ENCODE measurements at places on chromosomes 6 and 20.

GRCh38 chr6:33757906-33758305, 11.2 kb upstream of the IP6K3 start:
- no peak for DNase-seq

GRCh38 chr6:55399351-55399750, 72.1 kb downstream of the GFRAL start:
- DNase-seq = no peak

DNA sequence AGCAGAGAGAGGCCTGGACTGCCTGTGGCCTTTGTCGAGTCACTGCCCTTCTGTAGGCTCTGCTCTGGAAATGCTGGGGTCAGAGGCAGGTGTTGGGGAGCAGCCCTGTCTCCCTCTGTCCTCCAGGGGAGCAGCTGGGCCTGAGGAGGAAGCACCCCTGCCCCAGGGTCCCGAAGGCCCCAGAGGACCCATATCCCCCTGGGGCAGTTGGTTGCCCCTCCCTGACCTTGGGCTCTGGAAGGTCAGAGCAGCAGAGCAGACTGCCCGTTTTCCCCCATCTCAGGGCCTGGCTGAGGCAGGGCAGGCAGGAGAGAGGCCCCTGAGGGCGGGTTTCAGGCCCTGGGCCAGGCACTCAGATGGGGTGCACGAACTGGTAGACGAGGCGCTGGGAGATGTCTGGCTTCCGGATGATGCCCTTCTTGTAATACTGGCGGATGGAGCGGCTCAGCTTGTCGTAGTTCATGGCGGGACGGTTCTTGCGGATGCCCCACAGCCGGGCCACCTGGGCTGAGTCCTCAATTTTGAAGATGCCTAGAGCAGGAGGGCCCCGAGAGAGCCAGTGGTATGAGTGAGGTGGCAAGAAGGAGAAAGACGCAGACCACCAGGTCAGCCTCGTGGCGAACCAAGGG, 18.1 kb downstream of the SPDEF start:
- no peak for DNase-seq

- DNase-seq = no peak
Measured at GRCh38 chr6:119626884-119627619, 277.5 kb upstream of the MAN1A1 start.

DNA sequence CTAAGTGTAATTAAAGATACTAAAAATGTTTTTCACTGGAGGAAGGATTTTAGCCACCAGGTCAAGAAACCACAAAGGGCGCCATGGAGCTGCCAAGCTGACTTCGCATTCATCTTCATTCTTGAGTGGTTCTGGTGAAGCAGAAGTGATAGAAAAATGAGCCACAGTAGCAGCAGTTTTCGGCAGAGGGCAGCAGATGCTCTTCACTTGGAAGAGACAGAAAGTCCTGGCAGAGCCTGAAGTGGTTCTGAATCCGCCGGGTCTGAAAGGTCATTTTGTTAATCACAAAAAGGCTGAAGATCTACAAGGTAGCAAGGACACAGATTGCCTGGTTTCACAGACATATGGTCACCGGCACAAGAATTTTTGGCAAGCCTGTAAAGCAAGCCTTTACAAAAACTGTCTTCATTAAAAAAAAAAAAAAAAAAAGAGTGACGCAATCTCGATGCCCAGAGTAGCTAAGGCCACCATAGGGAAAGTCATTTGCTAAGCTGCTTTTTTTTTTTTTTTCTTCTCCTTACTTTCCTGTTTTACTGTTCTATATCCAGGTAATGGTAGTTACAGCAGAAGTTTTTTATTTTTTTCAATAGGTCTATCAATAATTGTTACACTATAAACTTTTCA, 345.1 kb upstream of the AGPAT4 start:
- no peak for DNase-seq

- DNase-seq = no peak
Measured at GRCh38 chr6:51112731-51113130, 294.1 kb downstream of the TFAP2B start.

DNA sequence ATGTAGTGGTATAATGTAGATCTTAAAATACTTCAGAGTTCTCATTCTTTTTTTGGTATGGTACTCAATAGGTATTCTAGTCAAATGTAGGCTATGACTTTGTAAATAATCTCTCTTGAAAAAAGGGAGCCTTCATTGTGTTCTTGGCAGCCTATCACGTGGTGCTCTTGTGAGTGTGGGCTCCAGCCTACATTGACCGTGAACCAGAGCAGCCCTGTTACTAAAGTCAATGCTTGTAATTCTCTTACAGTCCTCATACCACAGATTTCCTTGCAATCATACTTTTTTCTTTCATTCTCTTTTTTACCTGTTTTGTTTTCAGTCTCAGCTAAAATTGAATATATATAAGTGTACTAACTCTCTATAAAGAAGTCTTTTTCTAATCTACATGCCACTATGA, 31.1 kb downstream of the ARID1B start:
- DNase-seq = no peak

GRCh38 chr20:10784554-10785183, 110.9 kb upstream of the JAG1 start:
- DNase-seq = no peak

GRCh38 chr20:47796971-47797370, 11.7 kb upstream of the SULF2 start:
- no peak for DNase-seq

- no peak for DNase-seq
Measured at GRCh38 chr6:16731478-16732051, 29.7 kb downstream of the ATXN1 start.

- no peak for DNase-seq
Measured at GRCh38 chr6:45454008-45454911, 76.5 kb upstream of the SUPT3H start.

DNA sequence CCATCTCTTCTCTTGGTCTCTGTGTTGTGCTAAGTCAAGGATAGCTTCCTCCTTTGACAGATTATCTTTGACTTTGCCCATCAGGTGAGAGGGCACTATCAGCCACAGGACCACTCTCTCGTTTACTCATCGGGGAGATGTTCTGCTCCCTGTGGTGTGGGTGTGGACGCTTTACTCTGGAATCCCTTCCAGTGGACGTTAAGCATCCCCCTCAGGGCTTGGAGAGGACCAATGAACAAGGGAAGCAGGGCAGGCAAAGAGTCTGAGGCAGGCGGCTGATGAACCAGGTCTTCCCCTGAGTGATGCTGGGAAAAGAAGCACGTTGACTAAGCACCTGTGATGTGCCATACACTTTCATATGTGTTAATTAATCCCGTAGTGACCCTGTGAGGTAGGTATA, 21.0 kb upstream of the RNF24 start:
- no peak for DNase-seq

GRCh38 chr6:53873922-53874321, 79.1 kb downstream of the LRRC1 start:
- DNase-seq = no peak

- DNase-seq = no peak
Measured at GRCh38 chr20:20289331-20289730, 78.6 kb upstream of the INSM1 start.

GRCh38 chr6:25536781-25537180, 115.2 kb upstream of the SCGN start:
- DNase-seq = no peak

DNA sequence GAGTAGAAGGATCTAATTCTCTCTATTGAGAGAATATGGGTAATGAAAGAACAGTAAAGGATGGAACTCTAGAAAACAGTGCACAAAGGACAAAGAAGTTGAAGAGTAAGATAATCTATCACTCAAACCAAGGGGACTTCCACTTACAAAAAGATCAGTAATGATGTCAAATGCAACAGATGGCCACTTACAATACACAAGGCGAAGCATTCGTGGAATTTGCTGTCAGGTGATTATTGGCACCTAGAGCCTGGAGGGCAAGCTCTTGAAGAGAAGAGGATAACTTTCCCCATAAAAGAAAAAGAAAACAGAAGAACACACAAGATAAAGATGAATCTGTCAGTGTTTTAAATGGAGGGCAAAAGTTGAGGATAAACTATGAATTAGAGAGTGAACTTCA, 256.0 kb upstream of the TCF21 start:
- DNase-seq = no peak

DNA sequence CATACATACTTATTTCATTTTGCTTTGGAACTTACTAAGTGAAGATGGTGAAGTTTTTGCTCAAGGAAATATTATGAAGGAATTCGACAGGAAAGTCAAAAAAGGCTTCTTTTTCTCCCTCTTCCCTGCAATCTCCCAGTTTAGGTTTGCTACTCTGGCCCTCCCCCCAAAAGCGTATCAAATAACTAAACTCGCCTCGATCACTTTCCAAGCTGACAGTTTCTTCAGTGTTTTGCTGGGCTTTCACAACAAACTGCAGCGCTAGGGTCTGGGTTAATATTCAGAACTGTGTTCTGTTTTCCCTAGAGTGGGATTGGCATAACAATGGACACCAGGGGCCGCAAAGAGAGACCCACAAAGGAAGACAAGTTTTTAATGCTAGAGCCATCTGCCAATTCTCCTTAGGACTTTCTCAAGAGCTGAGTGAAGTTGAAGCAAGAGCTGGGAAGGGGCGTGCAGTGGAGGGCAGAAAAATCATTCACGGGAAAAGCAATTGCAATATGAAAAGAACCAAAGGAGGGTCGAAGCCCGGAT, 57.8 kb downstream of the ATP9A start:
- DNase-seq = no peak

DNA sequence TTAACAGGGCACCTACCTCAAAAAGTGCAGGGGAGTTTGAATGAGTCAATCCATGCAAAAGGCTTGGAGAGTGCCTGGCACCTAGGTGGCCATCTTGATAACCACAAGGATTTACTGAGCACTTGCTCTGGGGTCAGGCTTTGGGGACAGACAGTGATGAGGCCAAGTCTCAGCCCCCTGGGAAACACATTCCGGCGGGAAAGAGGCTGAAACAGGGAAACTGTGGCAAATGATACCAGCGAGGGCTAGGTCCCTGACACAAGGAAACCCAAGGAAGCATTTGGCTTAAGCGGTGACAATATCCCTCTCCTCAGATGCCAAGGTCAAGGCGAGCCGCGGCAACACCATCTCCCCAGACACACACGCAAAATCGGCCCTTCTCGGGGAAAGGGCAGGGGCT, 527 bp upstream of the DOK5 start:
- no peak for DNase-seq

DNA sequence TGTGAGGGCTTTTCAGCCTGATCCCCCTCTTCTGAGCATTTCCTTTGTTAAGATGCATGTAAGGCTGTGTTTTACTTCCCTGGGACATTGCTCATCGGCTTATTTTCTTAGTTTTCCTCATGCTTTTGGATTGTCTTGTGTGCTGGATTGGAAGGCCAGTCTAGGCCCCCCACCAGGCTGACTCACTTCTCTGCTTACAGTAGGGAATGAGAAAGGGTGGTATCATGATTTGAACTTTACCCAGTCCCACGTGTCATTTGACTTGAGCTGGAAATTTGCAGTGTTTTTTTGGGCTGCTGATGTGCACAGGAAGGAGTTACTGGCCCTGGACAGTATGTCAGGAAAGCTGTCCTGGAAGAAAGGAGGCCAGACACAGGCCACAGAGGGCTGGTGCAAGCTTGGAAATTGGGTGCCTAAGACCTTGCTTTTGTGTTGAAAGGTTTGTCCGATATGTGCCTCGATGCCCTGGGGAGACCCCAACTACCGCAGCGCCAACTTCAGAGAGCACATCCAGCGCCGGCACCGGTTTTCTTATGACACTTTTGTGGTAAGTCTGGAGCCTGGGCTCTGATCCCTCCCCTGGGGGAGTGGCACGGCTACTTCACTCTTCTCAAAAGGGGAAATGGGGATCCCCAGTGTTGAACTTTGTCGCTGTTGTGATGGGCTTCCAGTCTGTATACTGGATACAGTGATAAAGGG, 12.8 kb downstream of the RNF114 start:
- no peak for DNase-seq

DNA sequence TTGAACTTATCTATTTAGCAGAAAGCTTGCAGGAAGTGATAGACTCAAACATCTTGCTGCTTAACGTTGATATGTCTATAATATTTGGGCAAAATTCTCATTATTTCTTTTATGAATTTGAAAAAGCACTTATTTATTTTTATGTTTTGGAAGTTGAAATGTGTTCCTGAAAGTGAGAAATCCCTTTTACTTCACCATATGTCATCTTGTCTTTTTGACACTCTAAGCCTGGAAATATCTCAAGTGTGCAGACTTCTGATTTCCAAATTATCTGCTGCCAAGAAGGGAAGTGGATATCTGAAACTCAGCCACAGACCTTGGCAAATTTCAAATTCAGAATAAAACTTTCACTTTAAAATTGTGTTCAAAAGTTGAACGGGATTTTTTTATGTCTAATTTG, 368.7 kb upstream of the MANEA start:
- no peak for DNase-seq

DNA sequence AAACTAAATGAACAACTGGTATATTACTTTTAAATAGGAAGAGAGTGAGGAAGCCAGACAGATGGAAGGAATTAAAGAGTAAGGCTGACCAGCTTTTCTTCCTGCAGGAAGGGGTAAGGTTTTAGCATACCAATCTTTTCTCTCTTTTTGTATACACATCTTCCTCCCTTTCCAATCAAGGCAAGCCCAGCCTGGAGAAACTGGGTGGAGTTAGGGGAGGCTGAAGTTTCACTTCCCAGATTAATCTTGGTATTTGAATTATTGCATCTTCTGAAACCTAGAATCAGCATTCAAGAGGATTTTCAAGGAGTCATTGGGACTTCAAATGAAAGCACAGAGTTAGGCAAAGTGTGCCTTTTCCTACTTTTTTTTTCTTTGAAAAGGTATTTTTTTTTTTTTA, 33.1 kb downstream of the TMEM14A start:
- no peak for DNase-seq

DNA sequence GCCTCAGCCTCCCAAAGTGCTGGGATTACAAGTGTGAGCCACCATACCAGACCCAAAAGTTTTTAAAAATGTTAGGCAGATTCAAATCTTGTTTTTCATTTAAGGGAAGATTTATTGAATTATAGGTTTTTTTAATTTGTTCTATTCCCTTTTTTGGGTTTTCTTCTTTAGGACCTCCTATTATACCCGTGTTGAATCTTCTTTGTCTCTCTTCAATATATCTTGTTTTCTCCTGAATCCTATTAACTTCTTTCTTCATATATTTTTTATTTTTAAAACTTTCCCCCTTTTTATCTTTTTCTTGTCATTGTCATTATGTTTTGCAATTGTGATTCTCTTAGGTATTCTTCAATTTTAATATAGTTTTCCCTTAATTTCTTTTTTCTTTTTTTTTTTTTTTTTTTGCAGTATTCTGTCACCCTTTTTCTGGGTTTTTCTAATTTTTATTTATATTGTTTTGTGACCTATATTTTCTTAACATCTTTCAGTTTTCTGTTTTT, 45.9 kb upstream of the NOP56 start:
- DNase-seq = no peak

GRCh38 chr6:156647140-156647784, 129.9 kb upstream of the ARID1B start:
- no peak for DNase-seq

DNA sequence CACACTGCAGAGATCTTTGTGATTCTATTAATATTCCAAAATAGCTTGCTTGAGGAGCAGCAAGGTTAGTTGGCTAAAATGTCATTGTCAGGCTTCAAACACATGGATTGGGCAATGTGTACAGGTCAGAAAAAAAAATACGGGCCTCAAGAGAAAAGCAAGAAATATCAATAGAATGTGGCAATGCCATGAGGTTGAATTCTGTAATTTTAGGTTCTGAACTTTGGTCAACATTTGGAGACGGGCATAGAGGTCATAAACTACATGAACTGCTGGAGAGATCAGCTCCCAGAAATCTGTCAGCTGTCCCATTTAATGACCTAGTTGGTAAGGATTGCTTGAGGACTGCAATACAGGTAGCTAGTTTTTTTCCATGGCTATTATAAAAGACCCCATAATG, 445.8 kb downstream of the HTR1B start:
- no peak for DNase-seq

GRCh38 chr6:170068496-170068895, 222.4 kb downstream of the DLL1 start:
- no peak for DNase-seq

- DNase-seq = no peak
Measured at GRCh38 chr20:36434383-36434782, 106.9 kb upstream of the MYL9 start.

Data from activated T-helper 1 cell treated with anti-CD3 and anti-CD28 coated beads, Interleukin-2, amount 50 U/mL, for 16 hours (primary cell).